ENCODE measurements at places on chromosomes 6 and 20.

DNA sequence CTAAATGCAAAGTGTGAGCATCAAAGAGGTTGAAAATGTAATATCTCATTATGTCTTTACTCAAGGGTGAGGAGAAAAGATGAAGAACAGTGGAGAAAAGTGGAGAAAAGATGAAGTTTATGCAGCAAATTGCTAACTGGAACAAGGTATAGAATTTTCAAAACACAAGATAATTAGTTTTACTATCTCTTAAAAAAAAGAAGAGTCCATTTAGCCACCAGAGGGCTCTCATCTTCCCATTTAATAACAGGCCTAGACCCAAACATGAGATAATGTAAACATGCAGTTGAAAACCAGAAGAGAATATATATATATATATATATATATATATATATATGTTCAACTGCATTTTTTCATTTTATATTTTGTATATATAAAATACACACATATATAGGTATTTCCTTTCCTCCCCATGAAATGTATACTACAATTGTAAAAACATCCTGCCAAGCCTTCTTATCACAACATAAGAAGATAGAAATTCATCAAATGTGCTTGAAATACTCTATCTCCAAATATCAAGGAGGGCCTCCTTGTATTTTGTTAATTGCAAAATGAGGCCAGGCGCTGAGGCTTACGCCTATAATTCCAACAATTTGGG is 78.4 kb downstream of the ADTRP start:
- DNase-seq: peak; percentile 62

DNA sequence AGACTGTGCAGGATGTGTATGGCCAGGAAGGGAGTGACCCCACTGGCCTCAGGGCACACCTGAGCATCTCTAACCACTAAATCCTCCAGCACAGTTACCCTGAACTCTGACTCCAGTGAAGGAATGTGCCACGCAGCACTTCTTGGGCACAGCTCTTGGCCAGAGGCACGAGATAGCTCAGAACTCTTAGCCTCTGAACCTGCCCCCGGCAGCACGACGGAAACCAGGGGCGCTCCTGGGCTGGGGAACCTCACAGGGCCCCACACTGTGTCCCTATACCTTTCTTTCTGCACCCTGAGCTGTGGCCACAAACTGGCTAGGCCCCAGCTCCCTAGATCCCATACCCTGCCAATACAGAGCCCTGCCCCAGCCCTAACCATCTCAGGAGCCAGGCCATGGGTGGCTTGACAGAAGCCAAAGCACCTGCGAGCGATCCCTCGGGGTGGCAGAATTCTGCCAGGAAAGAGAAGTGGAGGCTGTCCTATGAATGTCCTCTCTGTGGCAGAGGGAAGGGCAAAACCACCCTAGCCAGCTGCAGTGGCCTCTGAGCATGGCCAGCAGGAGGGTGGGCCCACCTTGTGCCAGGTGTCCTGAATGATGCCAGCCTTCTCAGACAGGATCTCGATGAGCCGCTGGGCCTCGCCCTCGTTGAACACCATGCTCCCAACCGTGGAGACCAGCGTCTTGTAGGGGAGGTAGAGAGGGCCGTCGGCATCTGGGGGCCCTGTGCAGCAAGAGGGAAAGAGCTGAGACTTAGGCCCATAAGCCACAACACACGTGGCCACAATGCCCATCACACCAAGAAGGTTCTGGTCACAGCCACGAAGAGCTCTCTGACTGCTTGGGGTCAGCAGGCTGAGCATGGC is 39.4 kb downstream of the RRBP1 start:
- DNase-seq: no peak

DNA sequence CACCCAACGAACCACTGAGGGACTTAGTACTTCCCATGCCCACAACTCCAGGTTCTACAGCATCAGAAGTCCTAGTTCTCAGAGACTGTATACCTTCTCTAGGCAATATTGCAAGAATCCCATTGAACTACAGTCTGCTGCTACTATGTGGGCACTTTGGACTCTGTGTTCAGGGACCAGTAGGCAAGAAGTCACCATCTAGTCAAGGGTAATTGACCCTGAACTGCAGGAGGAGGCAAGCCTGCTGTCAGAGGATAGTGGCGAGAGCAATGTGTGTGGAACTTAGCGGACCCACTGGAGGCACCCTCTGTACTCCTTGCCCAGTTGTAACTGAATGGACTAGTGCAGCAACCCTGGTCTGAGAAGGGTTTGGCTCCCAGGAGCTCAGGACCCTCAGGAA is 15.7 kb downstream of the HEBP2 start:
- DNase-seq: no peak

- peak; percentile 74 for DNase-seq
These were observed 6.8 kb upstream of the USP49 start for GRCh38 chr6:41901882-41902519.

DNA sequence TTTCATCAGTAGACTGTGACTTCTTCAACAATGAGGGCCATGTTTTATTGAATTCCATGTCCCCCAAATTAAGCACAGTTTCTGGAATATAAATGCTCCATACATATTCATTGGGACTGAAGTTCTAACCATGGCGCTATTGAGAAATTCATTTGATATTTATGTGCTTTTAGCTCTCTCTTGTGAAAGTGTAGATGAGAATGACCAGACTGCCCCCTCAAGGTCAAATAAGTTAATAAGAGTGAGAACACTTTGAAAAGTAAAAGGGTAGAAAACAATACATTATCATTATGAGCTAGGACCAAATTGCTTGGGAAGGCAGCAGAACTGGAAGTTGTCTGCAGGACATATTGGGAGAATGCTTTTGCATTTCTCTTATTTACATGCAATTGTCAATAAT is 597.9 kb downstream of the EPM2A start:
- no peak for DNase-seq

GRCh38 chr6:148140772-148141557 is 201.7 kb upstream of the SASH1 start:
- no peak for DNase-seq

GRCh38 chr20:44098657-44099056 is 88.3 kb downstream of the JPH2 start:
- no peak for DNase-seq

DNA sequence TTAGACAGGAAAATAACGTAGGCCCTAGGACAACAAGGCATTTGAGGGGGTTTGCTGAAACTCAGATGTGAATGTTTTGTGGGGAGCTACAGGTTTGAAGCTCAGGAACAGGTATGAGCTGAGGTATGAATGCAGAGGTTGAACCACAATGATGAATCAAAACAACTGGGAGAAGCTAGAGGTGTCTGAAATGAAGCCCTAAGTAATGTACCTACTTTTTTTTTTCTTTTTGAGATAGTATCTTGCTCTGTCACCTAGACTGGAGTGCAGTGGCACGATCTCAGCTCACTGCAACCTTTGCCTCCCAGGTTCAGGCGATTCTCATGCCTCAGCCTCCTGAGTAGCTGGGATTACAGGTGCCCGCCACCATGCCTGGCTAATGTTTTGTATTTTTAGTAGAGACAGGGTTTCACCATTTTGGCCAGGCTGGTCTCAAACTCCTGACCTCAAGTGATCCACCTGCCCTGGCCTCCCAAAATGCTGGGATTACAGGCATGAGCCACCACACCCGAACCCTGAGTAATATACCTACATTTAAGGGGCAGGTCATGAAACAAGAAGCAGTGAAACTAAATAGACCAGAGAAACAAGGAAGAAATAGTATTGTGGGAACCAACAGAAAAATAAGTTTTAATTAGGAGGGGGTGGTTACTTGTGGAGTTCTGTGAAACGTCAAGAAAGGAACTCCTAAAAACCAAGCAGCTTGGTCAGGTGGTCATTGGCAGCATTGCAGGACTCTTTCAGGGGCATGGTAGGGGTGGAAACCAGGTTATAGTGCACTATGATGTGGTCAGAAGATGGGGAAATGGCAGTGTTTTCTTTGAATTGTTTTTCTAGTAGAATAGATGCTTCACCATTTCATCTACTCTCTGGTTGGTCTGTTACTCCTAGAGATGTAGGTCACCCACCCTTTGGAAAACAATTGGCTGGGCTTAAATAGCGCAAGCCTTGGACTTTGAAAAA is 138.1 kb downstream of the CD164 start:
- DNase-seq: no peak

DNA sequence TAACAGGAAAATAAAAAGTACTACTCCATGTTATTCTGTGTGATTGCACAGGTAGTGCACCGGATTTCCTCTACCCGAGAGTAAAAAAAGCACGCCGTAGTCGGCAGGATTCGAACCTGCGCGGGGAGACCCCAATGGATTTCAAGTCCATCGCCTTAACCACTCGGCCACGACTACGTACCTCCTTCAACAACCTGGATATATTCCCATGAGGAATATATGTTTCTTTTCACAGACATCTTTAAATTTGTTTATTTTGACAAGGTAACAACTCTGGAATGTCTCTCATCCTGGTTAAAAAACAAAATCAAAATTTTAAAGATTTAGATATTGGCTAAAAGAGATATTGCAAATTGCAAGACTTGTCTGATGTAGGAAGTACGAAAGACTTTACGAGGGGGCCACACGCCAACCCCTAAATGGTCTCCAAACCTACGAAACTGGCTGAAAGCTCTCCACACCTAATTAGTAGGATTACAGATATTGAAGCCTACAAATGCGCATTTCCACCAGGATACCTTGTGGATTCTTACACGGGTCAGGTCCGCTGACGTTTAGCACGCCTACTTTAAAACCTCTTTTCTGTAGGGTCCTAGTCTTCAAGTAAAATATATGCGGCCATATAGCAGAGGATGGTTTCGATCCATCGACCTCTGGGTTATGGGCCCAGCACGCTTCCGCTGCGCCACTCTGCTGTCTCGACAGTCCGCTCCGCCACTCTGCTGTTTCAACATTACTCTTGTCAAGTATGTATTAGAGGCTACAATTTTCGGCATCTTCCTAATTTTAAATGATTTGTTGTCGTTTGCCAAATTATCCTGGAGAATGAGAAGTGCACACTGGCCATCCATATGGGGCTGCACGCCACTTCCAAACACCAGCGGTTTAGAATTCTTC is 52.2 kb upstream of the BTN3A2 start:
- peak; percentile 92 for DNase-seq

DNA sequence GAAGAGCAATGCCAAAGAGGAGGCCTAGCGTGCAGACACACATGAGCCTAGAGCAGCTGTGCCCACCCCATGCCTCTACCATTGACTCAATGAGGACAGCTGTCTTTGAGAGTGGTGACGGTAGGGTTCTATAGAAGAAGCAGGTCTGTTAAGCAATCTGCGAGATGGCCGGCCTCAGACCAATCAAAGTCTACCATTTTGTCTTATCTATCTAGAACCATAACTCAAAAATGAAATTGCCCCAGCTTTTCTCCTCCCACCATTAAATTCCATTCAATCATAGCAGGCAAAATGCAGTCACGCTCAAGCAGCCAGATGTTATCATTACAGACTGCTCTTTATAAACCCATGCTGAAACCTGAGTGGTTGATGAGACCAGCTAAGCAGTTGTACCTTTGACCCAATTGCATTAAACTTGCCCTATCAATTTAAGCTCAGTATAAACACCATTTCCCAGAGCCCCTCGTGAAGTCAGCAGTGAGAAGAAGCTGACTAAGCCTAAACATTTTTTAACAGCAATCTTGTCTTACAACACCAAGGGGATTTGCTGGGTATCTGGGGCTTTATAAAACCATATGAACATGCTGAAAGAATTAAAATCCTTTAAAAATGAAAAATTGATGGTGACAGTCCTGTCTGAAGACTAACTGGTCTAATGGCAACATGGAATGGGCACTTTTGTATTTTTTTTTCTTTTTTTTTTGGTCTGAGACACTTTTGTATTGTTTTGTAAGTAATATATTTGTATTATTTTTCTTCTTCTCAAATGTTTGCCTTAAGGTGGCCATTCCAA is 57.5 kb downstream of the FOXC1 start:
- DNase-seq: no peak

DNA sequence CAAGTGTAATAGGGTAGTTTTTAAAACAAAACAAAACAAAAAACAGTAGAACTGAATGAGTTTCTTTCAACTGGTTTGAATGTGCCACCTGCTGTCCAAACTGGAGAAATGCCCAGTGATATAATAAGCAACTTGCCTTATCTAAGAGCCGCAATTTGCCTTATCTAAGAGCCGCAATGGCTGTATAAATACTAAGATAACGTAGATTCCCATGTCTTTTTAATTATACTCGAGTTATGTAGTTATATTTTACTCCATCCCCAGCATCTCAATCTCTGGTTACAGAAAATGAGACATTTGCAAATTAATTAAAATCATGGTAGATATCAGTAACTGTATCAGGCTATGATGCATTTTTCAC is 67.2 kb downstream of the RPP40 start:
- peak; percentile 32 for DNase-seq

GRCh38 chr20:11676630-11677287 is 240.9 kb upstream of the BTBD3 start:
- no peak for DNase-seq

DNA sequence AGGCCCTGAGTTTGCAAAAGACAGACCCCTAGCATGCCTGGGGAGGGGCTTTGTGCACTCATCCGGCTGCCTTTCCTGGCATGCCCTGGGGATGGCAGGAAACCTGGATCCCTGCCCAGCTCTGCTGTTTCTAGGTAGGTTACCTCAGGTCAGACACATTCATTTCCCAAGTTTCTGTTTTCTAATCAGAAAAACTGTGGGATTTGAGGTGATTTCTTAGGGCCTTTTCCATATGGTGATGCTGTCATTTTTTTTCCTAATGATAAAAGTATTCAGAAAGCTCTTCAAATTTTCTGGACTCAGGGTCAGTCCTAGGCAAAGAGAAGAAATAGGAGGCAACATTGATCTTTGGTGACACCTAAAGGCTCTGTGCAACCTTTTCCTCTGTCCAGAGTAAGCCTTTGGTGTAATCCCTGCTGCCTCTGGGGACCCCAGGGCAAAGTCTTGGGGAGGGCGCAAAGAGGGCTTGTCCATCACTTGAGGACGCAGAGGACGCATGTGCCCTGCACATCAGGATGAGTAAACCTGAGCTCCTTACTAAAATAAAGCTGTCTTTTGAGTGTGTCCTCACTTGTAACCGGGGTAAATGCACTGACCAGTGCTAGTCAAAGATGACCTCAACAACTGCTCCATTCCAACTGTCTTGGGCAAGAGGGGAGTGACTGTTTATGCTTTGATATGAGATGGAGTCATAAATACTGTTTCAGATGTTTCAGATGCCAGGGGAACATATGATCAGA is 13.5 kb upstream of the TRAM2 start:
- DNase-seq: no peak

- DNase-seq: no peak
These were observed 172.8 kb upstream of the SNX9 start for GRCh38 chr6:157650261-157650640.

- DNase-seq: peak; percentile 55
These were observed 44.5 kb downstream of the RBM38 start for GRCh38 chr20:57435498-57436222.

DNA sequence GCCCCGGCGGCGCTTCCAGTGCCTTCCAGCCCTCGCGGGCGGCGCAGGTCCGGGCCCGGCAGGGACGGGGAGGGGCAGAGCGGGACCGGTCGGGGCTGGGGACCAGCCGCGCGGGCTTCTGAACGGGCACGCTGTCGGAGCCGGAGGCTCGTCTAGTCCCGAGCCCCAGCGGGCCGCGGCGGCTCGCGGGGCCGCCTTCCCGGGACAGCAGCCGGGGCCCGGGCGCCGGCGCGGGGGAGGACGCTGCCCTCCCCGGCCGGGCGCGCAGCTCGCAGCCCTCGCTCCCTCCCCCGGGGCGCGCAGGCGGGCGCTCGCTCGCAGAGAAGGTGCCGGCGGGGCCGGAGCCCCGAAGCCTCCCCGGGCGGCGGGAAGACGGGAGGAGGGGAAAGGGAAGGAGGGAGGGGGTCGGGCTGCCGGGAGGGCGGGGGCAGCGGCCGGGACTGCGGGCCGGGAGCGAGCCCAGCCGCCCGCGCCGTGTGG is 696 bp upstream of the SIRPA start:
- no peak for DNase-seq

GRCh38 chr6:170089963-170090362 is 200.9 kb downstream of the DLL1 start:
- DNase-seq: peak; percentile 11

Data from CD4-positive, alpha-beta T cell treated with Interleukin-17A for 1 hour (primary cell).